Articular chondrocyte of knee joint (primary cell): ENCODE measurements at places on chromosomes 12 and 14. TPM values are rescaled to one million over a fixed set of nuclear protein-coding genes. Genes with fewer than 3 reads are reported as not detected.

MPHOSPH9 gene
- 48.5 and 51.8 TPM in 2 replicates for total RNA-seq

HVCN1 gene
- 2.2 and 5.1 TPM in 2 replicates for total RNA-seq

RASSF9 gene
- total RNA-seq, result under 0.01 TPM in 1 of 2 replicates, not detected in the other

KLHL33 gene
- total RNA-seq, result 0.13 and 0.22 TPM in 2 replicates

HOXC11 gene
- total RNA-seq, result 1.3 and 1.4 TPM in 2 replicates

DHH gene
- total RNA-seq, result under 0.01 TPM in 1 of 2 replicates, not detected in the other

M6PR gene
- total RNA-seq, result 91.0 and 110 TPM in 2 replicates

KCNJ8 gene
- 0.22 and 0.26 TPM in 2 replicates for total RNA-seq

FLRT2 gene
- 23.1 and 36.0 TPM in 2 replicates for total RNA-seq

EMP1 gene
- 138 and 282 TPM in 2 replicates for total RNA-seq

CREBL2 gene
- 60.0 and 67.0 TPM in 2 replicates for total RNA-seq

HOXC4 gene
- 2.2 and 4.6 TPM in 2 replicates for total RNA-seq

C12orf42 gene
- total RNA-seq, result not detected in 2 replicates

RTN1 gene
- total RNA-seq, result 0.39 and 0.54 TPM in 2 replicates

FOXA1 gene
- 0.11 TPM in 1 of 2 replicates, not detected in the other for total RNA-seq

SYT1 gene
- total RNA-seq, result 1.5 TPM in 1 of 2 replicates, not detected in the other

PAH gene
- total RNA-seq, result not detected in 2 replicates

PTPRR gene
- total RNA-seq, result not detected in 2 replicates

CYP46A1 gene
- 0.91 and 1.1 TPM in 2 replicates for total RNA-seq
